CD14-positive monocyte (primary cell): ENCODE measurements at places on chromosomes 2 and 18. TPM values are rescaled to one million over a fixed set of nuclear protein-coding genes. Genes with fewer than 3 reads are reported as not detected.

The CIAO1 gene
- 89.4 TPM for polyA plus RNA-seq

The ARHGAP15 gene
- polyA plus RNA-seq = 13.1 and 35.4 TPM in 2 replicates

- no peak for DNase-seq
Measured at GRCh38 chr2:106068451-106068850, 125.7 kb downstream of the UXS1 start.

DNA sequence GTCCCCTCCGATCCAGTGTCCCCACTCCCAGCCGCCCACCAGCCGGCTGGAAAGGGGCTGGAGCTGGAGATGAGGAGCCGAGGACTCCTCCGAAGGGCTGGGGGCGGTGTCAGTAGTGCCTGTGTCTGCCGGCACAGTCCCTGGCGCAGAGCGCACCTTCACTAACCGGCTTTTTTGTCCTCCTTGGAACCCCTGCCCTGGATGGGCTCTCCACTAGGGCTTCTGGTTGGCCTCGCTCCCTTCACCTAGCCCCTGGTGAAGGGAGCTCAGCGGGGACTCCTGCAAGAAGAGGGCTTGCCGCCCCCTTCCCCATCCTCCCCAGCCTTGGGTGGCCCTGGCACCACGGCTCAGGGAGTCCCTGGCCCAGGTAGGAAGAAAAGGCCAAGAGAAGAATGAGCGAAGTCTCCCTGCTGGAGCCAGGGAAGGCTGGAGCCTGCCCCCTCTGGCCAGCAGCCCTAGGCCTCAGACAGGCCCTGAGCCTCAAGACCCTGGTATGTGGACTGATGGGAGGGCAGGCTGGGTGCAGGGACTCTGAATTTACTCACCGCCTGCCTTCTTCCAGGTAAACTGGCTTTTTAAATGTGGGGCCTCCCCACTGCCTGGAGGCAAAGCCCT is 570 bp upstream of the ECEL1 start:
- no peak for DNase-seq

GRCh38 chr2:217074576-217075255 is 214.9 kb upstream of the TNP1 start:
- DNase-seq = no peak

- no peak for DNase-seq
Measured at GRCh38 chr2:40797120-40797519, 345.2 kb upstream of the SLC8A1 start.
